ENCODE measurements at places on chromosomes 2 and 18.

DNA sequence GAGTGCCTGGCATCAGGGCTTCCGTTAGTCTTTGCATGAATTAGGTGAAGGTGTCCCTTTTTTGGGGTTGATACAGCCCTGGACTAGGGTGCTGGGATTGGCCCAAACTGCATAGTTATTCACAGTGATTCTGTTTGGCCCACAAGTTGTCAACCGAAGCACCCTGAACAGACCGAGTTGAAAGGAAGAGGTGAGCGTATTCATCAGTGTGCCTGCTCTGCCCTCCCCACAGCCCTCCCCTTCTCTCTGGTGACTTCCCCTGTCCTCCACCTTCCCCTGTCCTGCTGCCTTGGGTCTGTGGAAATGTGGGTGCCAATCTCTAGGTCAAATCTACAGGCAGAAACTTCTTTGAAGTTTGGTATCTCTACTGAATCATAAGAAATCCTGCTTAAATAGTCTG is 330.5 kb downstream of the DYSF start:
- DNase-seq = no peak

GRCh38 chr18:58793361-58793760 is 71.3 kb upstream of the ZNF532 start:
- DNase-seq = no peak

DNA sequence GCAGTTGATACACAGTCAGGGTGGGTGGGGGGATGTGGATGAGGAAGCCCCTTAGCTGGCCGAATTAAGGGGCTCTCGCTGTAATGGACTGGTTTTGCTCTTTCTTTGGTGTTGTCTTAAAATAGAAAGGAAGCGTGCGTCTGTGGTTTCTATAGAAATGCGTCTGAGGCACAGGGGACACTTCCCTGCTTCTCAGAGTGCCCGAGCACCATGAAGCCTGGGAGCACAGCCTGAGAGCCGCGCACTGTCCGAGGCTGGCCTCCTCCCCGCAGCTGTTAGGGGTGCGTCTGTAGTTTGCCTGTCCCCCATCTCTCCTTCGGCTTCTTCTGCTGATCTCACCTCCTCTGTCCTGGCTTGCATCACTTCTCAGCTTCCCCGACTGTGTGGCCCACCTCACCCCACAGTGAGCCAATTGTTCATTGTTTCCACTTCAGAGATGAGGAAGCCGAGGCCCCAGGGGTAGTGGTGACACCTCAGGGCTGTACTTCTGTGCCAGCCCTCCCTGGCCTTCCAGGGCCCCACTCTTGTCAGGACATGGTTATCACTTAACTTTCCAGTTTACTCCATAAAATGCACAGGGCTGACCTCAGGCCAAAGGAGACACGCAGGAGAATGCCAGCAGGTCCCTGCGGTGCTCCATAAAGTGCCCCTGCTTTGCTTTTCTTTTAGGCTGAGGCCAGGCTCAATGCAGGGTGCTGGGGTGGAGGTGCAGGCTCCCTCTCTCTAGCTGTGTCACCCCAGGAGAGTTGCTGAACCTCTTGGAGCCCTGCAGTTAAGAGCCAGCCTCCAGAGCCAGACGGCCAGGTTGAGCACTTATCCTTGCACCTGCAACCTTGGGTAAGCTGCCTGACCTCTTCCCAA is 210.6 kb downstream of the SEPTIN10 start:
- DNase-seq = no peak

DNA sequence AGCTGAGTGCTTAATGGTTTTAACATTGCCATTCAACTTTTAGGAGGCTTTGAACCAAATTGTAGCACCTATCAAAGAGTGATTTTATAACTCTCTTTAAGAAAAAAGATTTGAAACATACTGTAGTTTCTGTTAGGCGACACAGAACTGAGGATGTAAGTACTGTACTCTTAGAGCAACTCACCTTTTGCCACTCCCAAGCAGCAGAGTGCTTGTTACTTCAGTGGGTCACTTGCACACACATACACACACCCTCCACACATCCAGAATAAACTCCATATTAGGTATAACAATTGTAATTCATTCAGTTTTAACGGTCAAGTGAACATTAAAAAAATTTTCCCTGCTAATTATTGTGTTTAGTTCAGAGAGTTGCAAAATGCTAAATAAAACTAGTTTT is 118.3 kb downstream of the CAMKMT start:
- DNase-seq = no peak

- no peak for DNase-seq
Observed at GRCh38 chr18:76911440-76911839, 89.1 kb downstream of the ZNF236 start.
